Activated CD8-positive, alpha-beta memory T cell treated with anti-CD3 and anti-CD28 coated beads, Interleukin-2, amount 50 U/mL, for 4 hours (primary cell): ENCODE measurements at places on chromosomes 16 and 17.

- peak; percentile 63 for DNase-seq
These were observed 18.3 kb upstream of the CCL5 start for GRCh38 chr17:35898283-35899070.

GRCh38 chr17:51346218-51346982 is 86.1 kb downstream of the UTP18 start:
- DNase-seq = no peak

DNA sequence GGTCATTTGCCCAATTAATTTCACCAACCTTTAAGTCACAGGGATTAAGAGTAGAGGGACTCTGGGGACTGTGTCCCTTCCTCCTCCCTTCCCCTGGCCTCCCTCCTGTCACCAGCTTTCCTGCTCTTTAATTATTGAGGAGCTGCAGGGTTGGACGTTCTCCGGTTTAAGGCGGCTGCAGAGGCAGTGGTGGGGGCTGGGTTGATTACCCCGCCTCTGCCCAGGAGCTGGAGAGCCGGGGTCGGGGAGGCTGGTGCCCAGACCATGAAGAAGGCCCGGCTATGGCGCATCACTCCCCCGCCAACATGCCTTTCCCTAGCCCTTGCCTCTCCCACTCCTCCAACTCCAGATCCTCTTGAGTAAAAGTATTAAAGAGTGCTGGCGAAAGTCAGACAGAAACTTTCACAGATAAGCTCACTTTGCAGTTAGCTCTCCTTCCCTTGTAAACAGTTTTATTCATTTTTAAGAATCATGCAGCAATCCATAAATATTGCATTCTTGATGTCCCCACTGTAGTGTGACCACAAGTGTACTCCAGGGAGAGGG is 1.1 kb upstream of the FOXJ1 start:
- no peak for DNase-seq

- no peak for DNase-seq
These were observed 22.6 kb downstream of the NTAN1 start for GRCh38 chr16:15033309-15033707.

- DNase-seq = no peak
These were observed 280.7 kb downstream of the CPPED1 start for GRCh38 chr16:12523002-12523401.

GRCh38 chr17:3966720-3967363 is 2.6 kb upstream of the ATP2A3 start:
- DNase-seq = no peak

DNA sequence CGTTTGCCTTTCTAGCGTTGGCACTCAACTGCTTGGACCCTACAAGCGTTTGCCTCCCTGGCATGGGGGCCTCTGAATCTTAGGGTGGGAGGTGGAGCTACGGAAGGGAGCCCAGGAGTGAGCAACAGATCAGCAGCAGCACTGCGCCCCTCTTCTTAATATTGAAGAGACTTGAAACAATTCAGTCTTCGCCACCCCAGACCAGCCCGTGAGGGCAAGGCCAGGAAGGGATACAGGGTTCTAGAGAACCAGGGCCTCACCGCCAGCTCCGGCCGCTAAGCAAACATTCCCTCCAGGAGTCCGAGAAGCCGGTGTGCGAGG is 1.5 kb upstream of the GPRC5C start:
- DNase-seq = no peak

DNA sequence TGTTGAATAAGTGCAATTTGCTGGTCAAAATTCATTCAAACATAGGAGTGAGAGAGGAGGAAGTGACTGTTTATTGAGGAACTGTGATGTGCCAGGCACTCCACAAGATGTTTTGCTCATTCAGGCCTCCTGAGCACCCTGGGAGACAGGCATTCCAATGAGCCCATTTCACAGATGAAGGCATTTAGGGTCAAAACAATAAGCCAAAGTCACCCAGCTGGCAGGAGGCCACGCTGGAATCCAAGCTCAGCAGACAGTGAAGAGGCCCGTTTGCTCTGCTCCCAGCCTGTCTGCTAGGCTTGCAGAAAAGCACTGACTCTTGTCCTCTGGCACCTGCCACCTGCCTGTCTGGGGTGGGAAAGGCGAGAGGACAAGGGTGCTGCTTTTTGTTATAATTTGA is 10.1 kb upstream of the SLC25A39 start:
- DNase-seq = no peak

- no peak for DNase-seq
These were observed 25.3 kb downstream of the MBTPS1 start for GRCh38 chr16:84091460-84091859.

DNA sequence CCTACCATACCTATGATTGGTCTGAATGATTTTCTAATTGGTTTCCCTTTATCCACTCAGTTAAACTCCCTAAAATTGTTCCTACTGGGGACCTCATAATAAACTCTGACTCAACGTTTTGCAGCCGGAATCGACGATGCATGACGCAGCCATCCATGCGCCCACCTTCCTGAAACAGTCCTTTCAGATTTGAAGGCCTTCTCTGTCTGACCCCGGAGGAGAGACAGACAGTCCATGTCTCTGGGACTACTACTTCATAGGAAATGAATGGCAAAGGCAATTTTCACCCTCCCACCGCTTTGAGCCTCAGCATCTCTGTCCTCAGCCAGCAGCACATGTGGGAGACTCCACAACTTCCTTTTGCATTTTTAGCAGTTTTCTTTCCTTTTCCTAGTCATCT is 13.5 kb downstream of the VAT1L start:
- no peak for DNase-seq

- DNase-seq = no peak
These were observed 4.0 kb downstream of the MAFG start for GRCh38 chr17:81923302-81924260.

- no peak for DNase-seq
These were observed 259.3 kb downstream of the PARN start for GRCh38 chr16:14370736-14371234.

GRCh38 chr17:66466840-66467367 is 164.5 kb downstream of the PRKCA start:
- DNase-seq = no peak

- no peak for DNase-seq
These were observed 1117.7 kb downstream of the CDH11 start for GRCh38 chr16:64004116-64004515.

GRCh38 chr17:48159232-48159631 is 51.7 kb downstream of the SNX11 start:
- no peak for DNase-seq

DNA sequence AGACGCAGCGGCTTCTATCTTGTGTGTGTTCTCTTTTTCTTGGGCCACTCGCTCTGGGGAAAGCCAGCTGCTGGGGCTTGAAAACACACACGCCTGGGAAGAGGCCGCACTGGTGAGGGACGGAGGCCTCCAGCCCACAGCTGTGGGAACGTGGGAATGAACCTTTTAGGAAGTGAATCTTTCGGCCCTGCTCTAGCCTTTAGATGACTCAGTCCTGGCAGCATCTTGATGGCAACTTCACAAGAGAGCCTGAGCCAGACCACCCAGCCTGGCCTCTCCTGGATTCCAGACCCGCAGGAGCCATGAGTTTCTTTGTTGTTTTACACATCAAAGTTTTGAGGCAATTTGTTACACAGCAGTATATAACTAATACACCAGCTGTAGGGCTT is 2.2 kb upstream of the PDPK1 start:
- no peak for DNase-seq

DNA sequence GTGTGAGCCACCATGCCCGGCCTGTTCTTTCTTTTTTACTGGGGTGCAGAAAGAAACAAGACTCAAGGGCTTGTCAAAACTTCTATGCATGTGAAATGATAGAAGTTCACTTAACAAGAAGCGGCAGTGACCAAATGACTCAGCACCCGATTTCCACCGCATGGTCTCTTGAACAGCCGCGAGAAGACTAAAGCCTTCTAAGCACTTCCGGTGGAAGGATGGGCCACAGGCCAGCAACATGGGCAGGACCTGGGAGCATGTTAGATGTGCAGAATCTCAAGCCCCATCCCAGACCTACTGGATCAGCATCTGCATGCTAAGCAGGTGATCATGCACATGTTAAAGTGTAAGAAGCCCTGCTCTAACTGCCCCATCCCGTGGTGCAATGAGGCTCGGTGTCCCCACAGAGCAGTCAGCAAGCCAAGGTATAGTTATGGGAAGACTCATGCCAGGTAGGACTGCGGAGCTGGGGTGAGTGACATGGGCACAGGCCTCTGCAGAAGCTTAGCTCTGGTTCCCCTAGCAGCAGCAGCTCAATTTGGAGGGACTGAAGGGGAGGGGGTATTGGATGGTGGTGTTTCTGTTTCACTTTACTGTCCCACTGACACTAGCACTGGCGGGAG is 88.5 kb upstream of the HNF1B start:
- no peak for DNase-seq

DNA sequence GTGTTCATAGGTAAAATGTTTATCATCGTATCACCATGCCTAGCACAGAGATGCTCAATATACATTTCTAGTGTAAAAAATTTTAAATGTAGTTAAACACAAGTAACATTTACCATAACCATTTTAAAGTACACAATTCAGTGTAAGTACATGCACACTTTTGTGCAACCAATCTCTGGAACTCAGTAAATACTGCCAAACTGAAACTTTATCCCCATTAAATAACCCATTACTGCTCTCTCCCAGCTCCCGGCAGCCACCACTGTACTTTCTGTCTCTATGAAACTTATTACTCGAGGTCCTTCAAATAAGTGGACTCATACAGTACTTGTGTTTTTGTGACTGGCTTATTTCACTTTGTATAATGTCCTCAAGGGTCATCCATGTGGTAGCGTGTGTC is 29.0 kb downstream of the RMI2 start:
- DNase-seq = no peak

DNA sequence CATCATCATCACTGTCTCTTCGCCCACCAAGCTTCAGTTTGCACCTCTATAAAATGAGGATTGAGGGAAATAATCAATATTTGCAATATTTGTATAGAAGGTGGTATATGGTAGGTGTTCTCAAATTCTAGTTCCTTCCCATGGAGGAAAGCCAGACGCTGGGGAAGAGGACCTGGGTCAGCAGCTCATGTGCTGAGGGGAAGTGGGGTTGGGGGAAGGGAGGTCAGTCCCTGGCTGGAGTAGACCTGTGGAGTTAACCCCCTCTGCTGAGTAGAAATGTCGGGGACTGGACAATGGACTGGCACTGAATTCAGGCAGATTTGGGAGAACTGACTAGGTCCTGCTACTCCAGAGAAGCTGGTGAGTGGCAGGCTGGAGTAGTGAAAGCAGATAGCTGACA is 12.8 kb upstream of the ITGB3 start:
- DNase-seq = no peak

DNA sequence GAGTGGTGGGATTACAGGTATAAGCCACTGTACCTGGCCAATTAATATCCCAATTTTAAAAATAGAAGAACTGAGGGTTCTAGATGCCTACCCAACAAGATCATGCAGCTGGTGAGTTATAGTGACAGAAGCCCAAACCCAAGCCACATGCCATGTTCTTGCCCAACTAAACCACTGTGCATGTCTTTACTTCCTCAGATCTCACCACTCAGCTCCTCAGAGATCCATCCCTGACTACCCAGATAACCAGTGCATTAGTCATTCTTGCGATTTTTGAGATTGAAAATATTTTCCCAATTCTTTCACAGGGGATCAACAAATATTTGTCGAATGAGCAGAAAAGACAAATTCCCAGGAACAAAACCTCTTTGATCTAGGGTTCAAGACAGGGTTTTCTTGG is 303.1 kb downstream of the CBLN1 start:
- DNase-seq = no peak

GRCh38 chr17:2949469-2950044 is 113.8 kb downstream of the OR1D5 start:
- DNase-seq = no peak

DNA sequence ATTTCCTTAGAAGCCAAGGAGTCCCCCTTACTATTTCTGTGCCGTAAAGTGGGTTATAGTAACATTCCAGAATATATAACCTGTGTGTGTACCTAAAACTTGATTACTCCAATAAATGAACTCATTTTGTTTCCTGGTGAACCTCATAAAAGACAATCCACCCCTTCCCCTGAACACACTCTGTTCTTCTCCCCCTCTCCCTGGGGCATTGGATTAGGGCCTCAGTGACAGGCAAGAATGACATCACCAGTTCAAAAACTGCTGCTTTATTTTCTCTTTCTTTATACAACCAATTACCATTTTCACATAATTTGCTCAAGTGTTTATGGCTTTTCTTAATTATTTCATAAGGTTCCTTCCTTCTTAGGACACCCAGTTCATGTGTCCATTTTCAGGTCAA is 17.4 kb downstream of the AARSD1 start:
- no peak for DNase-seq

DNA sequence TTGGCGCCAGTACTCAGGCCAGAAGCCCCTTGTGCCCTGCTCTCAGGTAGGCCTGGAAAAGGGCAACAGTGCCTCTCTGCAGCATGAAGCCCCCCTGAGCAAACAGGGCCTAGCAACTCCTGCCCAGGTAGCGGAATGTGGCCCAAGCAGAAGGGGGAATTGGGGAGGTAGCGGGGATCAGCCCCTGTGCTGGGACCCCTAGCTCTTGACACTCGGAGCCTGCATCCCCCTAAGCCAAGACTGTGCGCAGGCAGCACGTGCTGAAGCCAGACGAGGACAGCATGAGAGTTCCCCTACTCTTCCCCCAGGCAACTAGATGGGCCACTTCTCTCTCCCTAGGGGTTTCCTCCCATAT is 823 bp upstream of the CD2BP2 start:
- no peak for DNase-seq

- DNase-seq = no peak
These were observed 45.4 kb upstream of the CCL1 start for GRCh38 chr17:34408439-34408838.

- no peak for DNase-seq
These were observed 5.0 kb upstream of the RARA start for GRCh38 chr17:40303708-40304551.

GRCh38 chr16:24027466-24027865 is 191.7 kb downstream of the PRKCB start:
- no peak for DNase-seq

DNA sequence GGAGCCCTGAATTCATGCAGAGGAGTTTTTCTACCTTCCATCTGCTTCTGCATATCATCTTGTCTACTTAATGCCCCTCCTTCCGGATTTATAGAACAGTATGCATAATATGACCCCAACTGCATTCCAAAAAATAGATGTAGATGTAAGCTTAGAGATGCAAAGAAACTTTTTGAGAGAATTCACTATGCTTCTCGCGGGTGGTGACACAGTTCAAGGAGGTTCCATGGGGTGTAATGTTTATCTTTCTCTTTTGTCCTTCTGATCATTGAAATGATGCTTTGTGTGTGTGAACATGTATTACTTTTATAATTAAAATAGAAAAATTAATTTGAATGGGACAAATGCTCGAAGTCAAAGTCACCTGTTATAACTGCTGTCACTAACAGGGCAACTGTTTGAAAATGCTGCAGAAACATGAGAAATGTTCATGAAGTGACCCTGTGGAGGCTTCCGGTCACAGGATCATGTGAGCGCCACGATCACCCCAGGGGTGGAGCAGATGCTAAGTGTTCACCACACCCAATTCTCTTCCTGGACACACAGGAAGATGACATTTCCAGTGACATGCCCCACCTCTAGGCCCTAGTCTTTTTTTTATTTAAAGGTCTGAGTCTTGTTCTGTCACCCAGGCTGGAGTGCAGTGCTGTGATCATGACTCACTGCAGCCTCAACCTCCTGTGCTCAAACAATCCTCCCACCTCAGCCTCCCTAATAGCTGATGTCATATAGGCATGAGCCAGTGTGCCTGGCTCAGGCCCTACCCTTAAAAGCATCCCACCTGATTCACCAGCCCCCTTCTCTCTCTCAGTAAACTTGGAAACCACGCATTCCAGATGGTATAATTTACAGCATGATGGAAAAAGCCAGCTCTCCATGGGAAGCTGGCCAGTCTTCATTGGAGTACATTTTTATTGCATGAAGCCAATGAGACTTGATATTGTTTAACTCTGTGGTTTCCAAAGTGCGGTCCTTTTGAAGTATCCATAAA is 21.0 kb upstream of the AGRP start:
- DNase-seq = peak; percentile 36
